ENCODE measurements at places on chromosomes 4 and X.
A peak's percentile ranks its signal among the peaks of the same experiment; 100 is the strongest.

DNA sequence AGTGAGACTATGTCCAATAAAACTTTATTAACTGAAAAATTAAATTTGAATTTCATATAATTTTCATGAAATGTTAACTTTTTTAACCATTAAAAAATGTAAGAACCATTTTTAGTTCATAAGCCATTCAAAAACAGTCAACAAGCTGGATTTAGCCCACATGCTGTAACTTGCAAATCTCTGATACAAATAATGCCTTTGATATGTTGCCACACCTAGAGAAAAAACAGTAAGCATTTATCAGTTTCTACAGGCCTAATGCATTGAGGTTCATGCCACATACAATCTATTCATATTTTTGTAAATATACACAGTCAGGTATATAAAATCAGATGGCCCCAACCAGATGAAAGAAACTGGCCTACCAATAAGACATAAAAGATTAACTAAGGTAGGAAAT, 52.8 kb downstream of the LCORL start:
- H3K4me3 ChIP-seq, result no peak overlapping the region
- no peaks in the 10 kb centered on the region for H3K27me3 ChIP-seq
- no peak for DNase-seq
- H3K36me3 ChIP-seq, result no peaks in the 10 kb centered on the region
- H3K27ac ChIP-seq, result no peak overlapping the region

DNA sequence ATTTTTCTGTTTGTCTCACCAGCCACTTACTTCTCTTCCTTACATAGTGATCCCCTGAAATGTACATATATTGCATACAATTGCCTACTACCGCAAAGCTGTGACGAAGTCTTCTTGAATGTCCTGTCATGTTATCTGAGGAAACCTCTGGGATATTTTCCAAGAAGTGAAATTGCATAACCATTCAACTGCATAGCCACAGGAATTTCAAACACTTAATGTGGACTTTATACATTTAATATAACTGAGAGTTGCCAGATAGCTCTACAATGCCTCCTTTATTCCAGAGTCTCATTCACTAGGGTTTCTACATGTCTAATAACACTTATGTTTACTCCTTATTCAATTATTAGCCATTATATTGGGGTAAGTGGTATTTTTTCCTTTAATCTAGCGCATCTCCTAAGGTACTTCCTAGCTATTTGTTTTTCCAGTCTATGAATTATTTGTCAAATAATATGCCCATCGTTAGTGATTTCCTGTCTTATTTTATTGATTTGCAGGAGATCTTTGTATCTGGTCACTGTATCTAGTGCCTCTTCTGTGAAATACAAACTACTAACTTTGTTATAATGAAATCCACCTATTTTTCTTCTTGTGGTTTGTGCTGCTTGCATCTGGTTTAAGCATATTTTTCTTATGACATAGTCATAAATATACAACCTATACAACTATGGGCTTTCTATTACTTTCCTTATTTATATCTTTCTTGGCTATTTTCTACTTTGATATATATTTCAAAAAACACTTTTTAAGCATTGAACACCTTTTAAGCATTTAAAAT, 69.2 kb upstream of the GRID2 start:
- no peak overlapping the region for H3K27ac ChIP-seq
- H3K4me1 ChIP-seq, result peaks cover 3% of the 10 kb centered on the region
- H3K4me3 ChIP-seq, result no peak overlapping the region
- no peaks in the 10 kb centered on the region for H3K27me3 ChIP-seq

GRCh38 chrX:51144828-51145442, 187.7 kb upstream of the NUDT10 start:
- no peaks in the 10 kb centered on the region for H3K36me3 ChIP-seq
- no peaks in the 10 kb centered on the region for H3K27me3 ChIP-seq
- no peak for DNase-seq
- H3K4me1 ChIP-seq, result no peaks in the 10 kb centered on the region
- no peak overlapping the region for H3K27ac ChIP-seq

DNA sequence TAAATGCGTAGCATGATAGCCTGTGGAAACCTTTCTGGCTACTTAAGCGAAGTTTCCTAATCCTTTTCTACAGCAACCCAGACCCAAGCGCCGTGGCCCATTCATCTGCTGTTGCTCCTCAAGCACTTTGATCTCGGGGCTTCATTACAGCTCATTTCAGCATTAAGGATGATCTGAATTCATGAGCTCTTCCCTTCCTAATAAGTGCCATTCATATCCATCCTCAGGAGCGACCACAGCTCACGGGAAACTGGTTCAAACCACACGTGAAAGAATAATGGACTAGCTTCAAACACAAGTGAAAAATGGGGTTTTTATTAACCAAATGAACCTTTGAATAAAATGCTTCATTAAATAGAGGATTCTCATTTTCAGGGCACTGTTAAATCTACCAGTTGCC, 202.6 kb upstream of the LEF1 start:
- no peaks in the 10 kb centered on the region for H3K36me3 ChIP-seq
- H3K27ac ChIP-seq, result no peak overlapping the region
- H3K4me1 ChIP-seq, result peaks cover 20% of the 10 kb centered on the region
- peaks cover 26% of the 10 kb centered on the region for H3K27me3 ChIP-seq
- DNase-seq, result no peak

- H3K27me3 ChIP-seq, result peaks cover 58% of the 10 kb centered on the region
- H3K27ac ChIP-seq, result no peak overlapping the region
- H3K4me3 ChIP-seq, result no peak overlapping the region
Observed at GRCh38 chrX:140087875-140088274, 122.6 kb upstream of the CXorf66 start.

GRCh38 chr4:95204873-95205272, 343.9 kb downstream of the UNC5C start:
- no peak overlapping the region for H3K4me3 ChIP-seq
- H3K27ac ChIP-seq, result no peak overlapping the region
- H3K27me3 ChIP-seq, result no peaks in the 10 kb centered on the region
- peaks cover 12% of the 10 kb centered on the region for H3K4me1 ChIP-seq
- no peak for DNase-seq

DNA sequence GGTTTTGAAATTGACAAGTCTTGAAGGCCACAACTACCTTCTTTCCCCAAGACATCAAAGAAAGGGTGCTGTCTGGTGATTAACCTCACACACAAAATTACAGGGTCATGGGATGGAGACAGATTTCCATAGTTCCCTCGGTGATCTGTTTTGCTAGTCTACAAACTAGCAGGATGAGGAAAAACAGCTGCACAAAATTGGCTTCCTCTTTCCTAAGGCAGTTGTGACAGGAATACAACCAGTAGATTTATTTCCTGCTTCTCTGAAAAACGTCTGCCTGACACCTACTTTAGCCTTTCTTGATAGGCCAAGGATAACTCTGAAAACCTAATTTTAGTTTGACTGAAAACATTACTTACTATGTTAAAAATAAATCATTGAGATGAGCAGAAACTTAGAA, 39.6 kb downstream of the DKK2 start:
- no peaks in the 10 kb centered on the region for H3K4me1 ChIP-seq
- no peak overlapping the region for H3K27ac ChIP-seq
- no peaks in the 10 kb centered on the region for H3K36me3 ChIP-seq
- H3K4me3 ChIP-seq, result no peak overlapping the region
- peaks cover 12% of the 10 kb centered on the region for H3K27me3 ChIP-seq

DNA sequence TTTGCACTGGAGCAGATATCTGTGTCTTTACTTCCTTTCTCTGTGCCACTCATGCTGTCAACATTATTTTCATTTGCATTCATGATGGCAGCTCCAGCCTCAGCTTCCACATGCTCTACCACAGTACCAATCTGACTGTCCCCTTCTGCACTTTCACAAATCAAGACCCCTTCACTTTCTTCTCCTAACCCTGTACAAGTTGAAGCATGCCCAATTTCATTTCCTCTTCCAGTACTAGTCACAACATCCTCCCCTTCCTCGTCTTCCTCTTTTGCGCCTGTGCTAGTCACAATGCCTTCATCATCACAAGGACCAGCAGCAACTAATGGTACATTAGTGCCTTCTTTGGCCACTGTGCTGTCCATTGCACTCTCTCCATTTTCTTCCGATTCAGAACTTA, 26.5 kb downstream of the BOD1L1 start:
- H3K27ac ChIP-seq, result no peak overlapping the region
- DNase-seq, result no peak
- H3K36me3 ChIP-seq, result peaks cover 59% of the 10 kb centered on the region
- H3K4me3 ChIP-seq, result no peak overlapping the region
- H3K27me3 ChIP-seq, result no peaks in the 10 kb centered on the region

DNA sequence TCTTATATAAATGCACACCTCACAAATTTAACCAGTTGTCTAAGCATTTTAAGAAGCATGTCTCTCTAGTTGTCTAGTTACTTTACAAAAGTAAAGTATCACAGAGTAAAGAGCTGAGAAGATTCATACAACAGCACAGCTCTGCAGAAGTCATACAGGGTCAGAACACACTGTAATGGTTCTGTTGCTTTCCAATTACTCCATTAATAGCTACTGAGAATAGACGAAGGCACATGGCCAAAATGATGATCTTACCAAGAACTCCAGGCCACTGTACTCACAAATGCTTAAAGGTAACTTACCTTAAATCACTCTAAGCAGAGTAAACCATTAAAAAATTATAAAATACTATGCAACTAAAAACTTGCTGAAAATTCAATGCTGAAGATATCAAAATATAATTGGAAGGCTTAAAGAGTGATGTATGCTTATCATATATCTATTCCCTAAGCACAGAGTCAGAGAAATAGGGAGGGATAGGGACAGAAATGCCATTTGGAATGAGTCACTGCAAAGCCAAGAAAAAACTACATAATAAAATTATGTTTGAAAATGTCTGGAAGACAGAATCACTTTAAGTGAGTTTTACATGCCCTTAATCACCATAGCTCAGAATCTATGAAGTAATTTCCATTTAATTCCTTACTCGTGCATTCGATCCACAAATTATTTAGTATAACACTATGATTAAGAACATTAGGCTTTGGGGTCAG, 71.0 kb downstream of the DDX60L start:
- no peak overlapping the region for H3K4me3 ChIP-seq
- H3K27ac ChIP-seq, result peak overlapping the region; percentile 28
- peaks cover 11% of the 10 kb centered on the region for H3K36me3 ChIP-seq

DNA sequence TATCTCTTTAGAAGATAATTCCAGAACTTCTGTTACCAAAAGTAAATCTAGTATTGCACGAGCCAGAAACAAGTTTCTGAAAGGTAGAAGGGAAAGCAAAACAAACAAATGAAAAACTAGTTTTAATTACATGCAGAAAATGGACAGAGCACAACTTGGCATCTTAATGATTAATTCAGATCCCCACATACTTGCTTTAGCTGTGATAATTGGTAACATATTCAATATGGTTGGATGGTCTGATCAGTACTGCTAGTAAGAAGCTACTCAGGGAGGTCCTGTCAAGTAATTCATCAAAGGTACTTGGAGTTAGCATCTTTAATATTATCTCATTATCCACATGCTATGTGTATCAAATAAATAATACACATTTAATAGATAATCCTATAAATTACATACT, 204.3 kb downstream of the TRAM1L1 start:
- H3K27ac ChIP-seq, result no peak overlapping the region
- H3K4me3 ChIP-seq, result no peak overlapping the region
- no peak for DNase-seq
- H3K4me1 ChIP-seq, result no peaks in the 10 kb centered on the region
- H3K27me3 ChIP-seq, result no peaks in the 10 kb centered on the region

GRCh38 chr4:80009806-80010205, 63.2 kb downstream of the ANTXR2 start:
- DNase-seq, result no peak
- peaks cover 13% of the 10 kb centered on the region for H3K4me1 ChIP-seq
- H3K36me3 ChIP-seq, result peaks cover 26% of the 10 kb centered on the region
- no peak overlapping the region for H3K4me3 ChIP-seq

GRCh38 chrX:140661643-140662042, 47.9 kb upstream of the LINC00632 start:
- no peak overlapping the region for H3K27ac ChIP-seq
- H3K4me1 ChIP-seq, result no peaks in the 10 kb centered on the region
- DNase-seq, result no peak
- no peak overlapping the region for H3K4me3 ChIP-seq

DNA sequence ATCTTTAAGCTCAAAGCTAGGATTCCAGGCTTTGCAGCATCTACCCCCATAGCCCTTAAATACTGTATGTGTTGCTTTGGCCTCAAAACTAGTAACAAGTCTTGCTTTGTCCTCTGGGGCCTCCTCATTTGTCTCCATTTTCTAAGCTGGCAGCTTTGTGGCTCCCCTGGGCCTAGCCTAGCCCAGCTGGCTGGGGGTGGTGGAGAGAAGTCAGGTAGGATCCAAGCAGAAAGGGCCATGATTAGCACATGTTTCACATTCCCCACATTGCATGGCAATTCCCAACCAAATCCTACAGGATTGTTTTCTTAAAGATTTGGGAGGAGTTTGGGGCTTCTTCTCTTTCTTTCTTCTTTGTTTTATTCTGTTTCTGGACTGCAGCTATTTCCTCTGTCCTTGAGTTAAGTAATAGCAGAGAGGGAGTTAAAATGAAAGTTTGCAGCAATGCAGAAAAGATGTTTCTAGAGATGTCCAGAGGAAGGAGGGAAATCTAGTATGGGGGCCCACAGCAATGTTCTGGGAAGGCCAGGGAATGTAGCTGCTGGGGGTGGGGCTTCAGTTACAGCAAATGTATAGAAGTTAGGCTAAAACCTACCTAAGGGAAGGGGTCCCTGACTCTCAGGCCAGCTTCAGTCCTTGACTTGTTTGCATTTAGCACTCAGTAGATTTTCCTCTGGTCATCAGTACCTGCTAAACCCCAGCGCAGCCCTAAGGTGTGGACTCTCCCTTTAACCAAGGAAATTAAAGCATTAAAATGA, 92.1 kb downstream of the SHROOM4 start:
- peak overlapping the region; percentile 88 for H3K27ac ChIP-seq
- no peak overlapping the region for H3K4me3 ChIP-seq
- no peak for DNase-seq

- no peaks in the 10 kb centered on the region for H3K36me3 ChIP-seq
- no peaks in the 10 kb centered on the region for H3K4me1 ChIP-seq
- H3K27ac ChIP-seq, result no peak overlapping the region
- peaks cover 41% of the 10 kb centered on the region for H3K27me3 ChIP-seq
- no peak overlapping the region for H3K4me3 ChIP-seq
Observed at GRCh38 chrX:103839404-103839803, 7.3 kb upstream of the RAB9B start.

DNA sequence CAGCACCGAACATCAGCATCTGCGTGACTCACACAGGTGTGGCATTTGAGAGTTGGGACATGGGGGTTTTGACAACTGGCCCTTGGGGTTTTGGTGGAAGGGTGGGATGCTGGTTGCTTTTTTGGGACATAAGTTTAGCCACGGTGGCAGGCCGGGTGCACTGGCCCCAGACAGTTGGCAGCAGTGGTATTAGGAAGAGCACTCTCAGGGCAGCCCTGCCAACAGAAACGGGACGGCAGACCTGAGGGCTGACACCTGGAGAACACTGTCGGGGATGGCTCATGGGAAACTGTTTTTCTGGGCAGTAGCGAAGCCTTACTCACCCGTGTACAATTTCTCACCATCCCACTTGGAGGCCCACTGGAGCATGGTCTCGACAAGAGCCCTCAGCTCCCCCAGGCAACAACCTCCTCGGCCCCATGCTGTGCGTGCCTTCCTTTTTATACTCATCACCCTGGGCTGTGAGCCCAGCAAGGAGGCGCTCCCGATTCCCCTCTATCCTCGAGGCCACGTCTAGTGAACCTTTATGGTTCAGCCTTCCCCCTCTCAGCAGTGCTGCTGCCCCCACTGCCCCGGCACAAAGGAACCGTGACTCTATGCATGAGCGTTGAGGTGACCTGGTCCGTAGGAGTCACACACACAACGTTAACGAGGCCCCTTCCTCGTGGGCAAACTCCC, 30.6 kb downstream of the WDR1 start:
- H3K27ac ChIP-seq, result no peak overlapping the region
- no peaks in the 10 kb centered on the region for H3K27me3 ChIP-seq
- H3K36me3 ChIP-seq, result peaks cover 36% of the 10 kb centered on the region
- no peaks in the 10 kb centered on the region for H3K4me1 ChIP-seq
- no peak for DNase-seq

All from mesothelial cell of epicardium (in vitro differentiated cells).